Activated naive CD4-positive, alpha-beta T cell (primary cell): ENCODE measurements at places on chromosomes 5 and 9.

- no peak for DNase-seq
Measured at GRCh38 chr5:57741336-57741735, 258.7 kb upstream of the ACTBL2 start.

DNA sequence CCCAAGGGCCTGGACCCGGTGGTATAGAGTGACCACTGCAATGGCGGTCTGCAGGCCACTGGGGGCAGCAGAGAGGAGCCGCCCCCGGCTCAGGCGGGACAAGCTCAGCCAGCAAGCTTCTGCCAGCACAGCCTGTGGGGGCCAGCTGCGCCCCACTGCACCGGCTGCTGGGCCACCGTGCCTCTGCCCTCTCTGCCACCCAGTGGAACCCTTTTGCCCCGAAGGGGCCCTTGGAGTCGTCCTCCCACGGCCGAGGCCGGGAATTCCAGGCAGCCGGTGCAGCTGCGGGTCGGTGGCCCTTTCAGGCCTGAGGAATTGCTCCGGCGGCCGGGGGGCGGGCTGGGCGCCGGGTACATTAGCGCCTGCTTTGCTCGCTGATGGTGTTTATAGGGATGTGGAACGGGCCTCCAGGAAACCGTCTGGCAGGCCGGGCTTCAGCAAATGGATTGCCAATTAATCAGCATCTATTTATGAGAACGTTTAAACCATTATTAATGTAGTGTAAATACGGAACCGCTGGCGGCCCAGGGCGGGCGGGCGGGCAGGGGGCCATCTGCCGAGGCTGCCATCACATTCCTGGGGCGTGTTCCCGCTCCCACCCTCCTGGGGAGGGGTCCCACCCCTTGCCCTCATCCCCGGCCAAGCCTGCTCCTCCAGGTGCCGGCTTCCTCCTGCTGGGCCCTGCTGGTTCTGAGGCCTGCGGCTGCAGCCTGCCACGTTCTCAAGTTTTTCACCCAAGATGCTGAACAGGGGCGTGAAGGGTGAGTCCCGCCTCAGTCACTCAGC is 127.4 kb downstream of the BARX1 start:
- no peak for DNase-seq

DNA sequence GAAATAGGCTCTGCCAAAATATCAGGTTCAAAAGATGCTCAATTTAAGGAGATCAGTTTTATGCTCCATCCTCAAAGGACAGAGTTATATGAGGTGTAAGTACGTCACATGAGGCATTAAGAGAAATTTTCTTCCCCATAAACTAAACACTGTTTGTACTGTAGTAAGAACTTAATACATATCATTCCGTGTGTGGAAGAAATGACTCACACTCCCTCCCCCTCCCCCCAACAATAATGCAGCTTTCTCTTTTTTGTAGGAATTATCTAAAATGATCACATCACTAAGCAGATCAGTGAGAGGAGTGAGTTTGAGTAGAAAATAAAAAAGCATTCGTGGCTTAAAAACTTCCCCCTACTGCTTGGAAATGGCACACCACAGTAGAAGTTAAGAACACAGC is 2.2 kb downstream of the CDH12 start:
- DNase-seq: no peak

GRCh38 chr9:11931751-11932150 is 761.4 kb upstream of the TYRP1 start:
- no peak for DNase-seq

DNA sequence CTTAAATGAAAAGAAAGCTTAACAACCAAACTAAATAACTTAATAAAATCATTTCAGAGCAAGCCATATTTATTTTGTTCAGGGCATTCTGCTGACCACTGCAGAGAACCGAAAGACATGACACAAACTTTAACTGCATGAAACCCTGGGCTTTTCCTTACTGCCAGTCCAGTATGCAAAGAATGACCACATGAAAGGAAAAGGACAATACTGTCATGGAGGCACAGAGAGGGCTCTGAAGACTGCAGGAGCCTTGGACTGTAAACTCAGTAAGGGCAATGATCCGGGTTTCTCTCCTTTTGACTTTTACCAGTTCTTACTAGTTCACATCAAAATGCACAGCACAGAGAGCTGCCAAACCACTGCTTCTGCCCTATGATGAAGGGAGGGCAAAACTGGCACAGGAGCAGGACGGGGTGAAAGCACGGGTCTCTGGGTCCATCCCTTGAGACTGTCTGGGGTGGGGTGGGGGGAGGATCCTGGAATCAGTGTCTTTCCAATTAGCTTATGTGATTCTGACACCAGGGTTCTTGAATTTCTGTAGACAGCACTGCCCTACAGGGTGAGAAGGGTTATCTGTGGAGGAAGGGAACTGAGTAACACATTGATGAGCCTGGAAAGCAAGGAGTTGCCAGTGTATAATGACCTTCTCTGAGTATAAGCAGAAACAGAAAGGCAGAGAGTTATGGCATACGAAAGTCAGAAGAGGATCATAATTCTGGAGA is 44.7 kb downstream of the RNF130 start:
- DNase-seq: no peak
